Pancreas (tissue), 10 donors: ENCODE measurements at places on chromosomes 16 and 17. TPM values are rescaled to one million over a fixed set of nuclear protein-coding genes. Genes with fewer than 3 reads are reported as not detected.

Gene PIK3R5
- polyA plus RNA-seq: 0.70 TPM

Gene SPATA22
- 0.09 TPM for polyA plus RNA-seq

Gene TEKT1
- 0.07 TPM for polyA plus RNA-seq

Gene MYO15B
- 307 TPM for polyA plus RNA-seq

Gene CES5A
- not detected for polyA plus RNA-seq

Gene CD300A
- 1.3 TPM for polyA plus RNA-seq

Gene GOSR2
- polyA plus RNA-seq: 14.3 TPM

Gene HSD17B2
- 34.4 TPM for polyA plus RNA-seq

DNA sequence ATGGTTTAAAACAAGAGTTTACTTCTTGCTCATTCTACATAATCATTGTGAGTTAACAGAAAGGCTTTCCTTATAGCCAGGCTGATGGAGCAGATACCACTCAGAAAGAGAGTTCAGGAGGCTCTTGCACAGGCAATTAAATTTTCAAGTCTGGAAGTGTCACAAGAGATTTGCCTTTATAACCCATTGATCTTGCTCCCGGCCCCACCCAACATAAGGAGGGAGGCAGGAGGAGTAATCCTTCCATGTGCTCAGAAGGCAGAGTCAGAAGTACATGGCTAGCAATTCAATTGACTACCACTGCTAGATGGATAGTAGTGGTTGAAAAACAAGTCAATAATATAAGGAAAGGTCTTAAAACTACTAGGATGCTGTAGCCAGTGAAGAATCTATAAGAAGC, 346.3 kb upstream of the CDH11 start:
- no peaks in the 10 kb centered on the region for H3K4me1 ChIP-seq
- no peaks in the 10 kb centered on the region for H3K27me3 ChIP-seq
- H3K27ac ChIP-seq: no peak overlapping the region

DNA sequence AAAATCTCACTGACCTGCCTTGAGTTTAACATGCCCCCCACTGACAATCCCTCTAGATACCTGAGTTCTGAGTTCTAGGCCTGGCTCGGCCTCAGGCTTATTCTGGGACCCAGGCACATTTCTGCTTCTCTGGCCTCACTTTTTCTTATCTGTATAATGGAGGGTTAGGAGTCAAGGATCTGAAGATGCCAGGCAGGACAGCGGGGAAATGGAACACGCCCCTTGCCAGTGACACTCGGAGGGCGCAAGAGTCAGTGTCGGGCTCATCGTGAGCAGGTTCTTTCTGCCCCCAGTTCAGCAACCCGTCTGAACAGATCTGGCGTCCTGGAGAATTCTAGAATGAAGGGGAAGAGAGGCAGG, 567 bp upstream of the MT3 start:
- DNase-seq: no peak
- H3K27me3 ChIP-seq: no peaks in the 10 kb centered on the region
- H3K36me3 ChIP-seq: no peaks in the 10 kb centered on the region
- H3K4me3 ChIP-seq: no peak overlapping the region
- H3K27ac ChIP-seq: no peak overlapping the region

GRCh38 chr16:56475201-56475600, 23.8 kb downstream of the OGFOD1 start:
- no peak for DNase-seq
- no peak overlapping the region for H3K4me3 ChIP-seq
- H3K36me3 ChIP-seq: peaks cover 69% of the 10 kb centered on the region
- no peaks in the 10 kb centered on the region for H3K27me3 ChIP-seq
- H3K4me1 ChIP-seq: no peaks in the 10 kb centered on the region

GRCh38 chr17:51921500-51921899, 237.0 kb downstream of the CA10 start:
- DNase-seq: no peak
- no peaks in the 10 kb centered on the region for H3K4me1 ChIP-seq
- H3K4me3 ChIP-seq: no peak overlapping the region
- H3K27ac ChIP-seq: no peak overlapping the region
- no peaks in the 10 kb centered on the region for H3K27me3 ChIP-seq

DNA sequence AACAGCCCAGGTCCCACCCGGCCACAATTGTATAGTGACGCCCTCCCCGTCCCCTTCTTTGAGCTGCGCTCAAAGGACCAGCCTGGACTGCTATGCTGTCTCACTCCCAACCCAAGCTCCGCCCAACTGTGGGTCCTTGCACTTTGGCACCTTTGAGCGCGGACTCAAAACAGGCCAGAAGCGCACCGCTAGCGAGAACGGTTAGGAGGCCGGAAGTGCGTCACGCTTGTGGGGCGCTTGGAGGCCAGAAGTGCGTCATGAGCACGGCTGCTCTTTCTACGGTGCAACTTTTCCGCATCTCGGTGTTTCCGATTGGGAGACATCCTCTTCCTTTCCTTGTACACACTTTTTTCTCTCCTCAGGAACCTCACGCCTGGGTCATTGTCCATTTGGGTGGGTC, at the start of gene ZNF19:
Gene ZNF19 (minus strand): TSS at position 203 of the 400 bp plus-strand sequence. CDS start 7,210 bp downstream, outside the sequence.
- no peaks in the 10 kb centered on the region for H3K27me3 ChIP-seq
- H3K4me3 ChIP-seq: no peak within 1 kb of the TSS
- H3K4me1 ChIP-seq: no peaks in the 10 kb centered on the region
- no peak within 1 kb of the TSS for H3K27ac ChIP-seq
- peak; percentile 15 for DNase-seq

GRCh38 chr16:85879975-85880831, 18.8 kb upstream of the IRF8 start:
- no peaks in the 10 kb centered on the region for H3K36me3 ChIP-seq
- no peaks in the 10 kb centered on the region for H3K27me3 ChIP-seq
- no peak overlapping the region for H3K27ac ChIP-seq
- no peak for DNase-seq
- no peaks in the 10 kb centered on the region for H3K4me1 ChIP-seq
- H3K4me3 ChIP-seq: no peak overlapping the region

DNA sequence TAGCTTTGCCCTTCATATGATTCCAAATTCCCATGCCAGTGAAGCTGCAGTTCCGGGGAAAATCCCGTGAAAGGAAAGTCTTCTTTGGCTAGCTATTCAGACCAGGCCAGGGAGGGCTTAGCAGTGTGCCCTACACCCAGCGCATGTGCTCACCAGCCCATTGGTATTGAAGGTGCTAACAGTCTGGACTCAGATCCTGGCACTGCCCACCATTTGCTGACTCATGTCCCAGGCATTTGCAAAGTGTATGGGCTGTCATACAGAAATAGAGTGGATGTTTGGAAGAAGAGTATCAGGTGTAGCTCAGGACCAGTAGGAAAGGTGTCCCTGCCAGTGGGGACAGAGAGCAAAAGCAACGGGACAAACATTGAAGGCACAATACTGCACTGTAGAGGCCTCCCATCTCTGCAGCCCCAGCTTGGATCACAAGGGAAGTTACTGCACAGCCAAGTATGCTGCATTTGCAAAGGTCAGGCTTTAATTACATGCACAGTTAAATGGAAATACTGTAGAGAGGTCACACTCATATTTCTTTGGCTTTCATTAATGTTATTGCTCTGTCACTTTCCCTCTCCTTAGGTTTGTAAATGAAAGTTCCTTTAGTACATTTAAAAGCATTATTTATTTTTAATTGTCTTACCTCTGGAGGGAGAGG, 220.0 kb downstream of the IRX3 start:
- H3K4me3 ChIP-seq: no peak overlapping the region
- H3K36me3 ChIP-seq: no peaks in the 10 kb centered on the region
- DNase-seq: no peak
- no peaks in the 10 kb centered on the region for H3K4me1 ChIP-seq
- H3K27me3 ChIP-seq: no peaks in the 10 kb centered on the region

GRCh38 chr17:48551596-48552465, 6.9 kb upstream of the HOXB2 start:
- no peak overlapping the region for H3K27ac ChIP-seq
- no peaks in the 10 kb centered on the region for H3K4me1 ChIP-seq
- no peak for DNase-seq
- no peaks in the 10 kb centered on the region for H3K36me3 ChIP-seq
- H3K27me3 ChIP-seq: no peaks in the 10 kb centered on the region

GRCh38 chr17:10177131-10177912, 21.1 kb downstream of the GAS7 start:
- H3K4me3 ChIP-seq: no peak overlapping the region
- no peaks in the 10 kb centered on the region for H3K36me3 ChIP-seq
- no peaks in the 10 kb centered on the region for H3K4me1 ChIP-seq
- H3K27me3 ChIP-seq: no peaks in the 10 kb centered on the region

GRCh38 chr17:82931699-82932517, 92.1 kb upstream of the ZNF750 start:
- no peaks in the 10 kb centered on the region for H3K4me1 ChIP-seq
- peak; percentile 20 for DNase-seq
- H3K27me3 ChIP-seq: no peaks in the 10 kb centered on the region
- no peak overlapping the region for H3K4me3 ChIP-seq
- peaks cover 4% of the 10 kb centered on the region for H3K36me3 ChIP-seq

DNA sequence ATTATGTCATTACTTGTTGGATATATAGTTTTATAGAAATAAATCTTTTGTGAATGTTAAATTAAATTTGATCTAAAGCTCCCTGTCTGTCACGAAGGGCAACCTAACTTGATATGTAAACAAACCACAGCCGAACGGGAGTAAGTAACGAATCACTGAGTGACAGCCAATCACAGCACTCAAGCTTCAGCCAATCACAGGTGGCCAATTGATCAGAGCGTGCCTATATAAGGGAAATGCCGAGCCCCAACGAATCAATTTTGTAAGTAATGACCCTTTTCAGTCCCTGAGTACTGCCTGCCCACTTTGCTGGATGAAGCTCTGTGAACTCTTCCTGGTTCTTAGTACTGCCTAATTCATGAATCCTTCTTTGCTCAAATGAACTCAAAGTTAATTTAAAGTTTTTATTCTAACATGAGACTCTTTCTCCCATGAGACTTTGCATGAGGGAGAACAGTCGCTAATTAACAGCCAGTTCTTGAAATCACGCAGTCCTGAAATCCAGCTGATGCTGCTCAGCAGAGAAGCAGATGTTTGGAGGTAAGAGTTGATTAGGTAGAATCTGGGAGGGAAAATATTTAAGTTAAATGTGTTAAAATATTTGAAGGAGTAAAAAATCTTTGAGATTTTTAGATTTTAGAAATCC, 302.2 kb downstream of the CNTNAP4 start:
- no peaks in the 10 kb centered on the region for H3K4me1 ChIP-seq
- no peaks in the 10 kb centered on the region for H3K27me3 ChIP-seq
- DNase-seq: no peak
- no peaks in the 10 kb centered on the region for H3K36me3 ChIP-seq

DNA sequence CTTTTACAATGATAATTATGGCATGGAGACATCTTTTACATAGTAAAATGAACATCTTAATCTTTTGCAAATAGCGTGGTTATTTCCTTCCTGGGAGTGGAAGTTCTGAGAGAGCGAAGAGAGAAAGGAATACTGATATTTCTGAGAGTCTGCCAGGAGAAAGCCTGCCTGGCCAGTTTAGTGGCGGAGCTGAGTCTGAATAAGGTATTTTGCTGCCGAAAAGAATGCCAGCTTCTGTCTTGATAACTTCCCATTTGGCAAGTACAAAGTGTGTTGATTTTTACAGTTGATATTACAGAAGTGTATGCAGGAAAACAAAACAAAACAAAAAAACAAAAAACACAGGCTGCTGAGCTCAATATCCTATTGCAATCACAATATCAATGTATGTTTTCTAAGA, 55.9 kb downstream of the KCNJ2 start:
- no peak overlapping the region for H3K4me3 ChIP-seq
- H3K27ac ChIP-seq: no peak overlapping the region
- H3K36me3 ChIP-seq: no peaks in the 10 kb centered on the region
- DNase-seq: no peak

GRCh38 chr16:50329446-50330189, 39.2 kb downstream of the BRD7 start:
- DNase-seq: no peak
- no peak overlapping the region for H3K27ac ChIP-seq
- peaks cover 5% of the 10 kb centered on the region for H3K36me3 ChIP-seq
- no peaks in the 10 kb centered on the region for H3K4me1 ChIP-seq

DNA sequence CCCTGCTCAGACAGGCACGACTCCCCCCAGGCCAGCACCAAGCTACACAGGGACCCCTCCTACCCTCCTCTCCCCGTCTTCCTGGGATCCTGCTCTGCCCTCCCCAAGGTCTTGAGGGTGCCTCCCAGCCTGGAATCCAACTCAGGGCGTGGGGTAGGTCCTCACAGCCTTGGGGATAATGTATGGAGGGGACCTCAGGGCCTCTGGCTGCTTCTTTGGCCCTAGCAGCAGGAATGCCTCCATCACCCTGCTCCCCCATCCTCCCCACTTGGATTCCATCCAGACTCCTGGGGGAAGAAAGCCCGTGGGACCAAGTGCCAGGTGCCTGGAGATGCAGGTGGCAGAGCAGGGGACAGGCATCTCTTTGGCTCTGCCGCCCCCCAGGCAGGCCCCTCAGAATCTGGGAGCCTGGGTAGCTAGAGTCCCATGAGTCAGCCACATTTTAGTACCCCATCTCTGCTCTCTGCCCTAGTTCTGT, 10.7 kb upstream of the STAC2 start:
- no peak overlapping the region for H3K27ac ChIP-seq
- H3K4me3 ChIP-seq: no peak overlapping the region
- no peaks in the 10 kb centered on the region for H3K27me3 ChIP-seq
- no peaks in the 10 kb centered on the region for H3K4me1 ChIP-seq
- H3K36me3 ChIP-seq: no peaks in the 10 kb centered on the region
- DNase-seq: no peak

GRCh38 chr17:35799942-35800341, 4.5 kb upstream of the MMP28 start:
- H3K27ac ChIP-seq: no peak overlapping the region
- H3K4me3 ChIP-seq: no peak overlapping the region
- no peaks in the 10 kb centered on the region for H3K27me3 ChIP-seq

DNA sequence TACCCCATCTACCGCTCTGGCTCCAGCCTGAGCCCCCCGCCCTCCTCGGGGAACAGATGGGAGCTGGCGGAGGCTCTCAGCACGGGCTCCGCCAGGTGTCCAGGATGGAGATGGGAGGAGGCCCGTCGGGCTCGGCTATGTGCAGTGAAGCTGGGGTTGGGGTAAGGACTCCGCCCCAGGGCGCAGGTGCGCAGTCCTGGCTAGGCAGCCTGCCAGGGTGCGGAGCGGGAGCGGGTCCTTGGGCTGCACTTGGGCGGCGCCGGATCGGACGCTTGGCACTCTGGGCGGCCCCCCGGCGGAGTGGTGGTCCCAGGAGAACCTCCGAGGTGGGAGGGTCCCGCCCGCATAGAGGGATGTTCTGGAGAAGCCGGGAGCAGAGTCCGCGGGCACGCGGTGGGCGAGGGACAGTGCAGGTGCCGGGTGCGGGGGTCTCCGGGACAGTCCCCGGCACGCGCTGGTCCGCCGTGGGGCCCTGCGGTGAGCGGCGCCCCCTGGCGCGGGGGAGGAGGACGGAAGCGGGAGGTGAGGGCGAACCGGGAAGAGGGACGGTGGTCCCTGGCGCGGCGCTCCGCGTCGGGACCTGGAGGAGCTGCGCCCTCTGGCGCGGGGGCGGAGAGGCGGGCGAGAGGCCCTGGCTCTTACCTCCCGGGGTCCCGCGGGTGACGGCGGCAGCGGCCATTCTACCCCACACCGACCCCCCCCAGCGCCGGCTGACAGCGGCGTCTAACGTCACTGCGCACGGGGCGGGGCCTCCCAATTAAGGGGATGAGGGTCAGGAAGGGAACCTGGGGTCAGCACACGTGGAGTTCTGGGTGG, at the start of gene CAMTA2:
Gene CAMTA2 (minus strand): TSS at position 725 of the 816 bp plus-strand sequence. CDS start 1,453 bp downstream, outside the sequence.
- peak within 1 kb of the TSS; percentile 89 for H3K27ac ChIP-seq
- no peaks in the 10 kb centered on the region for H3K27me3 ChIP-seq
- peak; percentile 86 for DNase-seq
- peak within 1 kb of the TSS; percentile 86 for H3K4me3 ChIP-seq
